Activated T-cell treated with anti-CD3 and anti-CD28 coated beads, Interleukin-2, amount 50 U/mL, for 72 hours (primary cell): ENCODE measurements at places on chromosomes 7 and 10. TPM values are rescaled to one million over a fixed set of nuclear protein-coding genes. Genes with fewer than 3 reads are reported as not detected.

DNA sequence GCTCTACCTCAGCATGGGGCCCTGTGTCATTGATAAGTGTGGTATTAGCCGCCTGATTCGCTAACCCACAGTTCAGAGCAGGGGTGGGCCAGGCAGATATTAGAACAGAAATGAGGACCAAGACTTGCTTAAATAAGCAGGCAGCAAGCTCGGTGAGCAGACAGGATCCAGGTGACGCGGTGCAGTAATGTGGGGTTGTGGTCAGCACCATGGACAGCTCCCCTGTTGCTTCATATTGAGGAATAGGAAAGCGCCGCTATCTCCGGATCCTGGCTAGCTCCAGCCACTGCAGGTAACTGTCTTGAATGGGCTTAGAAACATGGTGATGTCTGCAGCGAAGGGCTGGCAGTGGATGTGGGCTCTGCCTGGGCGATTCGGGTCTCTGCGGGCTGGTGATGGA is 51.3 kb upstream of the GPR26 start:
- DNase-seq, result peak; percentile 43

DNA sequence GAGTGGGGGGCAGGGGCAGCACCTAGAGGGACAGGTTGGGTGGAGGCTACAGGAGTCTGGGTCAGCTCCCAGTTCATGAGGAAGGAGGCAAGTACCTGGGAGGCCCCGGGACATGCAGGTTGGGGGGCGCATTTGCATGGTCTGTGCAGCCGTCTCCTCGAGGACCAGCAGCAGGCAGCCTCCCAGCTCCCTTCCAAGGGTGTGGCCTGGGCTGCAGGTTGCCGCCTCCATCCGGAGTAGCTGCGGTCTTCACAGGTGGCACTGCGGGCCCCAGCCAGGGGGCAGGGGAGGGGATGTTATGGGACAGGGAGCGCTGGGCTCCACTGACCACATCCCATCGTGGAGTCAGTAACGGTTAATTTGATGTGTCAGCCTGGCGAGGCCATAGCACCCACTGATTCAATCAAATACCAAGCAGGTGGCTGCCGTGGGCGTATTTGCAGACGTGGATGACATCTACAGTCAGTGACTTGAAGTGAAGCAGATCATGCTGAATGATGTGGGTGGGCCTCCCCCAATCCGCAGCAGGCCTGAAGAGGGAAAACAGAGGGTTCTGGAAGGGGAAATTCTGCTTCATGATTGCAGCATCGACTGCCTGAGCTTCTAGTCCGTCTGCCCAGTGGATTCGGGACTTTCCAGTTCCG is 81.6 kb downstream of the PRKAG2 start:
- peak; percentile 86 for DNase-seq

DNA sequence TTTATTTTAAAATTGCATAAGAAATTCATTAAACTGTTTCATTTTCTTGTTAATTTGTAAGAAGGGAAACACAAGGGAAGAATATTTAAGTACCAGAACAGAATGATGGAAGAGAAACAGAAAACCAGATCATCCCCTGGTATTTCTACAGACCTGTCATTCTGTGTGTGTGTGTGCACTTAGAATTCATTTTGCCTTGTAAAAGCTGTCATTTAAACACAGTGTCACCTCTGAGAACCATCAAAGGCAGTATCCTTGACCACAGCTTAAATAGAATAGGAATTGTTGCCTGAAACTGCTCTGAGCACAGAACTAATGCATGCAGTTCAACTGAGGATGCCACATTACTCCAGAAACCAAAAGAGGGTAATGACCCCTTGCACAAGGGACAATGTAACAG is 6.8 kb upstream of the CRPPA start:
- no peak for DNase-seq

DNA sequence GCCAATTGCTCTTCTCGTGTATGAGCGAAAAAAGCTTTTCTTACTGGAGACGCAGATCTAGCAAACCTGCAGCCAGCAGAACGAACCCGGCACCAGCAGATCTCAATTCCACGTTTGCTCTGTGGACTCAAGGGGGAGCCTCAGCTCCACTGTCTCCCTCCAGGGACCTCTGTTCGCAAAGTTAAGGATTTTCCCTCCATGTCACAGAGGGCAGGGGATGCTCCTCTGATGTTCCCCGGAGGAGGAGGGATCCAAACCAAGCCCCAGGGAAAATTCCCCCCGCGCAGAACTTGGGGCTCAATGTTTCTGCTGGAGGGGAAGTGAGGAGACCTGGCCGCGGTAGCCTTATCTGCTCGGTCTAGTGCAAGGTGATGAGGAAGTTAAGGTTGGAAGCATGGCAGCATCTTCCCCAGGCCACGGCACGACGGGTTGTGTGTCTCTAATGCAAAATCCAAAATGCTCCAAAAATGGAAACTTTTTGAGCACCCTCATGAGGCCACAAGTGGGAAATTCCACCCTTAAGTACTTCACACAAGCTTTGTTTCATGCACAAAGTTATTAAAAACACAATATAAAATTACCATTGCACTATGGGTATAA is 9.0 kb downstream of the IQCE start:
- DNase-seq, result no peak

- DNase-seq, result no peak
Measured at GRCh38 chr10:34491678-34492077, 323.4 kb downstream of the PARD3 start.

Gene NUTM2B
- total RNA-seq, result 0.51 TPM

DNA sequence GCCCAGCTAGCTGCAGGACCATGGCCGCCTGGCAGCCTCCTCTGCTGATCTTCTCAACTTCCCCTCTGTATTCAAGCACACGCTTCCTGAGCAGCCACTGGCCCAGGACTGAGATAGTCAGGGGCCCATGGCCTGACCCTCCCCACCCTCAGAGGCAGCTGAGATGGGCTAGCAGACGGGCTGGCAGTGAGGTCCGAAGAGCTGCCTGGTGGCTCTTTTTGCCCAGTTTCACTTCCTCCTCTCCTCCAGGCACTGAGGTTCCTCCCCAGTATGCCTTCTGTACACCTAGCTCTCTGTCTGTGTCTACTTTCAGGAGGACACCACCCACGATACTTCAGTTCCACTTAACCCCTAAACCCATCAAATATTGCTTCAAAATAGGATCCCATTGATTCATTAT is 395.6 kb downstream of the TNS3 start:
- DNase-seq, result no peak

GRCh38 chr7:11313801-11314200 is 340.1 kb downstream of the PHF14 start:
- DNase-seq, result no peak

DNA sequence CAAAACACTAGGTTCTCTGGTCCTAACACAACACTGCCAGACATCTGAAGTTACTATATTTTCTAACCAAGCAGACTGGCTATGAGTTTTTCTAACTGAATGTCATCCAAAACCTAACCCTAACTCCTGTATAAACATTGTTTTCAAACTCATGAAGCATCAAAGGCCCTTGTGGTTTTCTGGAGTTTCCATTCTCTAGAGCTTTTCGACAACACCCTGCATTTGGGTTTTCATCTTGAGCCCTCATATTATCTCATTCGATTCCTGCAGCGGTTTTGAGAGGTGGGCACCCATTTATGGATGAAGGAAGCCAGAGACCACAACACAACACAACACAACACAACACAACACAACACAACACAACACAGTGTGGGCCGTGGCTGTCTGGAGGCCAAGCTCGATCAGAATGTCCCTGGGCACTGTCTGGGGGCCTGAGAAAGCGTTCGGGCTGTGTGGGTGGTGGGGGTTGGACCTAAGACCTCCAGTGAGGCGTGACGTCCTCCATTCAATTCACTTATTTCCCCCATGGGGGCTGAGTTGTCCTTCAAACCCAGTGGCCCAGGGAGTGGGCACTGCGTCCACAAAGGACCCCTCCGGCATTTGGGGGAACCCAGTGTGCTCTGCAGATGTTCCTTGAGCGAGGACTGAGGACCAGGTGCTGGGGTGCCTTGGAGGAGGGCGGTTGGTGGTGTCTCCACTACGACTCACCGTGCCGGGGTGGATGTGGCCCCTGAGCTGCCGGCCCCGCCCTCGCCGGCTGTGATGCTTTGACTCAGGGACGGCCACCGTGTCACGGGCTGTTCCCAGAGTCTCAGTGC is 490.4 kb downstream of the DNAJB6 start:
- DNase-seq, result peak; percentile 55

DNA sequence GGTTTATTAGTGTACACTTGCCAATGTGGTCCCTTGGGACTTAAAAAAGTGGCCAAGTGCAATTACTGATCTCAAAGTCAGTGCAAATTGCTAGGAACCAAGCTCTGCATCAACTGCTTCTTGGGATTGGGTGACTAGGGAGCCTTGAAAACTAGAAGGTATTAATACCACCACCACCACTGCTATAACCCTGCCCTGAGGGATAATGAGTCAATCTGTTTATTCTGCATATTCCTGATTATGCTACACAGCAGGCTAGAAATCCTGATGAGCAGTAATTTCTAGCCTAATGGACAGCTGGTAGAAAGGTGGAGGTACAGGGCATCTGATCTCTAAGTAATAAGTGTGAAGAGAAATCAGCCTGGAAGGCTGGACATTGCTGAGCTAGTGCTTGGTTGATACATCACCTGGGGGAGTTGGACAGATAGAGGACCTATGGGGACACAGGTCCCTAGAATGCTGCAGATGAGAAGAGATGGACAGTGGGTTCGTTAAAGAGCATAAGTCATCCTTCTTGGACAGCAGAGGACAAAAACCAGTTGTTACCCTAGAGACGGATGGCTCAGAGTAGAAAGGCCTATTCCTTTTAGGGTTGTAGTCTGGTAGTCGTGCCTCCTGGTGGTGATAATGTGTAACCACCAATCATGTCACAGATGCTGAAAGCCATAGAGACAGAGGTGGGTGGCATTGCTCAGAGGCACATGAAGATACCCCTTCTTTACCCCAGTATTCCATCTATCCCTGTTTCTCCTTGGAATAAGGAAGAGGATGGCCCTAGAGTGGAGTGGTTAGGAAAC is 554.8 kb downstream of the SORCS1 start:
- no peak for DNase-seq

DNA sequence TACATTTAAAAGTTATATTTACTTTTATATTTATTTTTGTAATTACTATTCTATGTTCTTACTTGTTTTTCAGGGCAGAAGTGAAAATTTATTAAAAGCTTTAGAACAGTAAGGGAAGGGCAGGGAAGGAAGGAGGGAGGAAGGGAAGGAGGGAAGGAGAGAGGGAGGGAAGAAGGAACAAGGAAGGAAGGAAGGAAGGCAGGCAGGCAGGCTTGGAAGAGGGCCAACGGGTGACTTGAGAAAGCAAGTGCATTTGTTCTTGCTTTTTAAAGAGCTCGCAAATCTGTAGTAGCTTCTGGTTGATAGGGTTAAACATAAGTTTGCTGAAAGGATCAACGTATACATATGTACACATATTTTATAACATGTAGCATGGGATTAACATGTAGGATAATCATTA is 725.3 kb upstream of the FZD8 start:
- no peak for DNase-seq

- DNase-seq, result no peak
Measured at GRCh38 chr10:15748126-15748525, 28.4 kb upstream of the ITGA8 start.

DNA sequence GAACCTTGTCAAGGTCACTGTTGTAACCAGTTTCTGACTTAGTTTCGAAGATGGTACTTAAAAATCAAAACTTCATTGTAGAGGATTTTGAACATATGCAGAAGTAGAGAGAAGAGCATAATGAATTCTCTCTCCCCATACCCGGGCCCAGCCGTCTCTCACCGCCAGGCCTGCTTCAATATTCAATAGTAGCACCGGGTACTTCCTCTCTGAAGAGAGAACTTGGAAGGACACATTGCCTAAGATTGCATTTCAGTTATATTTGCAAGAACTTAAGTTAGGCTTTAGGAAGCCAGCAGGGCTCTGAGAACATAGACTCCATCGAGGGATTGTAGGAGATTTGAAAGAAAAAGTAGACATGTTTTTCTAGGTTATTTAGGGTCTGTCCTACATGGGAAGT is 19.1 kb downstream of the LMTK2 start:
- no peak for DNase-seq

Gene MYL7
- not detected for total RNA-seq

DNA sequence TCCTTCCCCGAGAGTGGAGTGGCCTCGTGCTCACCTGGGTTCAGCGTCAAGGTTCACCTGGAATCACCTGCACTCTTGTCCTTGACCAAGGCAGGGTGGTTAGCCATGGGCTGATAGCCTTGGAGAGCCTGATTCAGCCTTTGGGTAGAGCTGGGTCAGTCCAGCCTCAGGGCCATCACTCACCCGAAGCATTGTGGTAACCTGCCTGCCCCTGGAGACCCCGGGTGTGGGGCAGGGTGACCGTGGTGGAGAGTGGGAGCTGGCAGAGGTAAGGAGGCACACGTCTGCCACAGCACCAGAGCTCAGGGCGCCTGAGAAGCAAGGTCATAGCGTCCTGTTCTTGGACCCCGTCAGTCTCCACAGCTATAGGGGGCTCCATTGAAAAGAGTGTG is 27.8 kb upstream of the WDFY4 start:
- no peak for DNase-seq

GRCh38 chr7:21903020-21903786 is 42.5 kb downstream of the CDCA7L start:
- no peak for DNase-seq

- DNase-seq, result no peak
Measured at GRCh38 chr10:70343312-70343711, 39.1 kb downstream of the LRRC20 start.

DNA sequence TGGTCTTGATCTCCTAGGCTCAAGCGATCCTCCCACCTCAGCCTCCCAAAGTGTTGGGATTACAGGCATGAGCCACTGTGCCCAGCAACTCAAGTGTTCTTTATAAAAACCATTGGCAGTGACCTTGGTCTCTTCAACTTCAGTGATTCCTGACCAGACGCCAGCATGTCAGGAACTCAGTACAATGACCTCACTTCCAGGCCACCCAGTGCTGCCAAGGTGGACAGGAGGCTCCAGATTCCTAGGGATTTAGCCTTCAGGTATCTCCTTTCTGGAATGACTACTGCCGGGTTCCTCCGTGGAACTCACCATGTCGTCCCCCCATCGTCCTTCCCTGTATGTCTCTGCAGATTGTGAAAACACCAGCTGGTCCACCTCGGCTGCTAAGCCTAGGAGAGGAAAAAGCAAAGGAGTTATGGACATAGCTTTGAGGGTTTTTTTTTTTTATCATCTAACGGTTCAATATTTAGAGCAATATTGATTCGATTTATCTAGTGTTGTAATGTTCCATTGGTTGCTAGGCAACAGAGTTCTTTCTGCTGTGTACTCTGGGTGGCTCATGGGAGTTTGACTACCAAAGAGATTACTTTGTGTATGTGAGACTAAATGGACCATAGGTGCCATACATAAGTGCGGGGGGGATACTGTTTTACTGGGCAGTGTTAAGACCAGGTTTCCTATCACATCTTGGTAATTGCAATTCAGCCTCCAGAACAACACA is 425.8 kb upstream of the AUTS2 start:
- DNase-seq, result no peak

GRCh38 chr10:95327367-95327766 is 36.6 kb upstream of the PDLIM1 start:
- DNase-seq, result no peak

DNA sequence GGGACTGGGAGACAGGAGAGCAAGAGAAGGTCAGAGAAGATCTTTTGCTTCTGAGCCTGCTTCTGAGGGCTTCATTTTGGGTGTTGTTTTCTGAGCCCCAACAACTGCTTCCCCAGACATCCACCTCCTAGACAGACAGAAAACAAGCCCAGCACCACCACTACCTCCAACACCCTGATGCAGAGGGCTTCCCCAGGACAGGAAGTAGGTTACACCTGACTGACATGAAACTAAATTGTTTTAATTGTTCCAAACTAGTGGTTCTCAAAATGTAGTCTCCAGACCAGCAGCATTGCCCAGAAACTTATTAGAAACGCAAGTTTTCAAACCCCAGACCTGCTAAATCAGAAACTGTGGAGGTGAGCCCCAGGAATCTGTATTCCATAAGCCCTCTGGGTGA is 163.6 kb upstream of the KMT2E start:
- no peak for DNase-seq

- DNase-seq, result no peak
Measured at GRCh38 chr7:34177476-34177875, 272.1 kb downstream of the BMPER start.

Gene EEPD1
- total RNA-seq, result 1.8 TPM
